Hepatic stellate cell (primary cell): ENCODE measurements at places on chromosomes 7 and 10.

DNA sequence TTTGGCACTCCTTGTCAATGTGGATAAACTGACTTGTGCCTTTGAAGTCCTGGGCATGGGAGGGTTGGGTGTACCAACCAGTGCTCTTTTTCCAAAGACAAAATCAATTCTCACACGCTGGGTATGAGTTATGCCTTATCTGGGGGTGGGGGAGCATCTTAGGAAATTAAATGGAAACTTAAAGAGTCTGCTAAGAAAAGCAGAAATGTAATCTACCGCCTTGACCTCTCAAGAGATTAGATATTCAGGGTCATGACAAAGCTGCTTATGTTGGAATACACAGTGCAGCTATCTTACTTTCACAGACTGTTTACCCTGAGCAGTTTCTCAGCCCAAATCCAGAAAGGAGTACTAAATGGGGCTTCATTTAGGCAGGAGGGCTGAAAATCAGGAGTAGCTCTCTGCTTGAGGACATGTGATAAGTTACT lies 2.6 kb downstream of the MEST start:
- no peak for DNase-seq

DNA sequence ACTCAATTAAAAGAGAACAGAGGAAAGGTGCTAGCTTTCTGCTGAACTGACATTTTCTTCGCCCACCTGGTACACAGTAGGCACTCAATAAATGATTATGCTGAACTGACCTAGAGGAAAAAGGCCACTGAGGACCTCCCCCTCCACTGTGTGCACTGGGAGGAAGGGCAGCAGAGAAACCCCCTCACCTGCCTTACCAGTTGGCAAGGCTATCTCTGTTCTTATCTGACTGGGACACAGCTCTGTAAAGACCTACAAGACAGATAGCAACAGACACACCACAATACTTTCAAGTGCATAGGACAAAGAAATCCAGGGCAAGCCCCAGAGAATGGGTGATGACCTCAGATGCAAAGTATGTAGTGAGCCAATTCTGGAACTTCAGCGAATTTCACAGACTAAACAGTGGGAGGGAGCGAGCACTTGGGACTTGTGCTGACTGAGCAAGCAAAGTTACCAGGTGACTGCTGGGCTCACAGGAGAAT lies 30.4 kb downstream of the PDLIM1 start:
- DNase-seq = peak; percentile 78

DNA sequence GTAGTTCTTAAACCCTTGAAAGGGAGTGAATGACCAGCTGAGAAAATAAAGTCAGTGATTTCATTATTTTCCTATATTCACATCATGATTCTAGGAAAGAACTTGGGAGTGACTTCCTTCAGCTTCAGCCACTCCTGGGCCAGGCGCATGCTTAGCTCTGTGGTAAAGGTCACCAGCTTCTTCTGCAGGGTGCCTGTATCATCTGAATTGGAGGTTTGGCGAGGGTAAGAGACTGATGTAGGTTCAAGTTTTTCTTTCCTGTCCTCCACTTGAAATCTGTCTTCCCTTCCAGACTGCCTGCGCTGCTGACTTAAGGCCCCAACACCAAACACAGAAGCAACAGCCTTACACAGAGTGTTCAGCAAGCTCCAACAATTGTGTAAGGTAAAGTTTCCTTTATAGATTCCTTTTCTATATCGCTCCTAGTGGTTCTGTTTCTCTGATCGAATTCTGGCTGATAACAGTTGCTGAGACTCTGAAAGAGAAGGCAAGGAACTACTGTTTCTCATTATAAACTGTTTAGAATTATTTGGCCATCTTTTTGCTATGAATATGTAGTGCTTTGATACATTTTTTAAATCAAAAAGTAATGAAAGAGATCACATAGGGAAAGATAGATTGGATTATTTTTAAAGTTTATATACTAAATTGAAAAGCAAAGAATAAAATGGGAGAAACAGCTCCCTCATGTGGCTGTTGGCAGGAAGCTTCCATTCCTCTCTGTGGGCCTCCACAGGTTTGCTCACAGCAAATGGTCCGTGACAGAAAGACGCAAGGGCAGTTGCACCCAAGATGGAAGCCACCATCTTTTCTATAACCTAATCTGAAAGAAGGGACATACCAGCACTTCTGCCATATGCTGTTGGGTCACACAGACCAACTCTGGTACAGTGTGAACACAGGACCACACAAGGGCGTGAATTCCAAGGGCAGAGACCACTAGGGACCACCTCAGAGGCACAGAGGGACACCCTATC lies 14.0 kb downstream of the GATAD1 start:
- peak; percentile 57 for DNase-seq

DNA sequence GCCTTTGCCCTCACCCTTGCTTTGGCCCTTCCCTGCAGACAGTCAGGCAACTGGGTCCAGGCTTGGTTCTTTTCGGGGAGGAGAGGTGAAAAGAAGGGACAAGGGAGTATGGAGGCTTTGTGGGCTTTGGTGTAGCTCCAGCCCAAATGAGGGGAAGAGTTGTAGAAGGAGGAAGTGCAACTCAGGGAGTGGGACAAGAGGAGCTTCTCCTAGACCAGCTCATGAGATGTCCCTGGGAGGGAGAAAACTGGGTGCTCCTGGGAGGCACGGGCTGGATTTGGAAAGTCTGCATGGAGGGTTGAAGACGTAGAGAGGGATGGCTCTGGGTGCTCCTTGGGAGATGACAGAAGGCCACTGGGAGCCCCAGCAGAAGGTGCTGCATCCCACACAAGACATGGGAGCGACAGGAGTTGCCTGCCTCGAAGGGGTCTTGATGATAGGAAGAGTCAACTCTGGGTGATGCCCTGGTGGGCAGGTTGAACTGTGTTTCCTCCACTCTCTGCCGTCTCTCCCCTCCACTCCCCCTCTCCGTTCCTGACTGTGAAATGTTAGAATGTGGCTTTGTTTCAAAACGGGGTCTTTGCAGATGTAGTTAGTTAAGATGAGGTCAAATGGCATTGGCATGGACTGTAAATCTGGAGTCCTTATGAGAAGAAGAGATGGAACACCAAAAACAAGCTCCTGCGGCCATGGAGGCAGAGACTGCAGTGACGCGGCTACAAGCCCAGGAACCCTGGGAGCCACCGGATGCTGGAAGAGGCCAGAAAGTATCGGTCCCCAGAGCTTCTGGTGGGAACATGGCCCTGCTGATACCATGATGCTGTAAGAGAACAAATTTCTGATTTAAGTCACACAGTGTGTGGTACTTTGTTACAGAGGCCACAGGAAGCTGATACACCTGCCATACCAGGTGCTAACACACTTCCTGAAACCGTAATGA lies 298.5 kb downstream of the GLRX3 start:
- DNase-seq = no peak

- no peak for DNase-seq
Measured at GRCh38 chr7:143046426-143046851, 5.7 kb upstream of the OR6V1 start.

GRCh38 chr7:127322351-127322750 lies 69.6 kb upstream of the GRM8 start:
- no peak for DNase-seq

GRCh38 chr7:16616542-16616941 lies 29.0 kb downstream of the ANKMY2 start:
- DNase-seq = no peak

- DNase-seq = no peak
Measured at GRCh38 chr7:17786314-17786852, 153.9 kb downstream of the SNX13 start.

DNA sequence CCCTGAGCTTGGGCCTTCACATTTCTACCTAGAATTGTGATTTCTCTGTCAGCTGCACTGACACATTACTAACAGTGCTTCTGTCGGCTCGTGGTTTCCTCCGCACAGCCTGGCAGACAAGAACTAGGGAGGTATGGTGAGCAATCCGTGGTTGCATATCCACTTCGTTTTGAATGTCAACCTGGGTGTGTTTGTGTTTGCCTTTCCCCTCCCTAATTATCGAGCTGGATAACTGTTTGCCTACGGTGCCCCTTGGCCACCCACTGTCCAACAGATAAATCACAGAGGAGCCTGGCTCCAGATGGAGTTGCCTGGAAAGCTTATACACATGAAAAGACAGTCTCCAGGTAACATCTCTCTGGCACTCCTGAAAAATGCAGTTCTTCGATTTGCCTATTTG lies 228.8 kb downstream of the TRIL start:
- no peak for DNase-seq

DNA sequence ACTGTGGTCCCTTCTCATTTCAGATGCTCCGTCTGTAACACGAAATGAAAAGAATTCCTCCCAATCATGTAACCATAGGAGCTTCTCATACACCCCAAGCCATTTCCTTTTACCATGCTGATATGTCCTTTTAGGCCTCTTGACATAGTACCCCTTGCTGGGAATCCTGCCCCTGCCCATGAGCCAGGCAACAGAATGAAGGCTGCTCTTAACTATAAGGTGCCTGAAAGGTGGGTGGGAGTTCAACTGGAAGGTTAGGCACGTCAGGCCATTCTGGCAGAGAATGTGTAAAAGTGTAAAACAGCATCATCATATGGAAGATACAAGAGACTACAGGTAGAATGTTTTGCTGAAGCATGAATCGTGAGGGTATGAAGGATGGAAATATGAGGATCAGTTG lies 22.5 kb downstream of the IL2RA start:
- no peak for DNase-seq

DNA sequence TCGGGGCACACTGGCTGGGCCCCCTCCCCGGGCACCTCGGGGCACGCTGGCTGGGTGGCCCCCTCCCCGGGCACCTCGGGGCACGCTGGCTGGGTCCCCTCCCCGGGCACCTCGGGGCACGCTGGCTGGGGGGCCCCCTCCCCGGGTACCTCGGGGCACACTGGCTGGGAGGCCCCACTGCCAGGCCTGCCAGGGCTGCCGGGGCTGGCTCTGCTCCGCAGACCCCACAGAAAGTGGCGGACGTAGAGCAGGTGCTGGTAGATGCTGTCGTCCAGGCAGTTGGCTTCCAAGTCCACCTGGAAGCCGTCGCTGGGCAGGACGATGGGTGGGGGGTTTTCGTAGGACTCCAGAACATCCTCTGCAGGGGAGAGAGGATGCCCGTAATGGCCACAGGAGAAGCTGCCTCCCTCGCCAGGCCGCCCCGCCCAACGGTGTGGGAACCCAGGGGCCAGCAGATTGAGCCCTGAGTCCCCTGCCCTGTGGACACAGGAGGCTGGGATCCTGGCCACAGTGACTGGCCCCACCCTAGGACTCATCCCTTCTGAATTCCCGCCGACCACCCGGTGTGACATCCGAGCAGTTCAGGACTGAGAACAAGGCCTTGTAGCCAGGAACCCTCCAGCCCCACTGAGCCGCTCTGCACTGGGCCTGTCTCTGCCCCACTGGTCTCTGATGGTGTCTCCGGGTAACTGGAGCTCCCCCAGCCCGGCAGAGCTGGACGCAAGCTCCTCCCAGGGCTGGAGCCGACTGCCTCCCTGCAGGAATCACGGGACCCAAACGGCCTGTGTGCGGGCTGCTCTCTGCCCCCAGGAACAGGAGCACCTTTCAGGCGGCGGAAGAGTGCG lies 28.2 kb downstream of the AP5Z1 start:
- no peak for DNase-seq

DNA sequence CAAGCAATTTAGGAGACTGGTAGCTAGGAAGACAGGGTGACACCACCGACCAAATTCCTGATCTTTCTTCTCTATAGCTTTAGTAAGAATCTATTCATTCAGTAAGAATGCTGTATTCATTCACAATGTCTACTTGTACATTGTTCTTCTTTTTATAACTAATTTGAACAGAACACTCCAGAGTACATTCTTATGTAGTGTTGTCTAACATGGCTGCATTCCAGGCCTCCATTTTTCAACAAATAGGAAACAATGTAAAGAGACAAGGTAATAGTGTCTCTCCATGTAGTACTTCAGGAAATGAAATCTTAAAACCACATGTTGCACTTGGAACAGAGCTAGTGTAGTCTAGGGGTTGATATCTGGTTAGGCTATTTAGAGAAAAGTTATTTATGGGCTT lies 1.8 kb downstream of the VCL start:
- DNase-seq = no peak

DNA sequence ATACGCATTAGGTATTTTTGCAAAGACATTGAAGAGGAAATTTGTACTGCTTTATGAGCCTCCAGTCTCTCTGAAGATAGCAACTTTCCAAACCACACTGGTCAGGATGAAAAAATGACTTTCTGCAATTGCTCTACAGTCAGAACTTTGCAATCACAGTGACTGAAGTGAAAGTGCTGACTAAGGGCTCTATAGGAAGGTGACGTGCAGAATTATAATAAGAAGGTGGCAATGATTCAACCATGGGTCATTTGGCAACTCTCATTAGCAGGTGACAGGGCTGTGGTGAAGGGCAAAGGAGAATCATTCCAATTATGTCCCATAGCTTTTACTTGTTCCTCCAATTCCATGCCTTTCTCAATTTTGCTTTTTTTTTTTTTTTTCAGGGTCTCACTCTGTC lies 311.0 kb downstream of the ANKRD30A start:
- no peak for DNase-seq

DNA sequence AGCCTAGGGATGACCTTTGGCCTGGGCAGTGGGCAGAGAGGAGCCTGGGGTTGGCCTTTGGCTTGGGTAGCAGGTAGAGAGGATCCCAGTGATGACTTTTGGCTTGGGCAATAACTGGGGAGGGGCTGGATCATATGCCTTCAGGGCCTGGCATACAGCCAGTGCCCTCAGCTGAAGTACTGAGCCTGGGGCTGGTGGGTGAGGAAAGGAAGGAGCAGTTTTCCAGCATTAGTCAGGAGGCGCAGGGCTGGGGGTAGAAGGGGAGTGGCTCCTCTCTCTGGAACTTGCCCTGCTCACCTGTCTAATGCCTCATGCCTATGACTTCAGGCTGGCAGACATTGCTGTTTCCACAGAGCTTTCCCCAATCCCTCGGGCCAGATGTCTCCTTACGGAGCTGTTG lies 15.2 kb upstream of the COMTD1 start:
- DNase-seq = no peak

DNA sequence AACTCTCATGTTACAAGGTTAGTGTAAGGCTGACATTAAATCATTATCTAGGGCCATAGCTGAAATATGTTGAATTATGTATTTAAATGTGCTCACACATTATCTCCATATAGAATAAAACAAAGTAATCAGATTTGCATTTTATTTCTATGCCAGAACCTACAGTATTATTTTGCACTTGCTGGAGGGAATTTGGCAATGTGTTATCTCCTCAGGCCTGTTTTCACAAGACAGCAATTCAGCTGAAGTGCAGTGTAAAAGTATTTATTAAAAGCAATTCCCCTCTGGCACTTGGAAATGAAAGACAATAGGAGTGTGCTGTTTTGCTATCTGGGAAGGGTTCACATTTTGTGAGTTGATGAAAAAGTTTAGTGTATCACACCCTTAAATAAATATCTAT lies 276.3 kb downstream of the DNAJB9 start:
- DNase-seq = no peak

- DNase-seq = no peak
Measured at GRCh38 chr7:123485187-123485586, 49.2 kb downstream of the IQUB start.

GRCh38 chr10:43707770-43708169 lies 59.1 kb upstream of the ZNF32 start:
- no peak for DNase-seq

GRCh38 chr10:46106410-46107255 lies 60.6 kb upstream of the MSMB start:
- DNase-seq = peak; percentile 55

GRCh38 chr7:60706-61105 lies 131.7 kb upstream of the FAM20C start:
- no peak for DNase-seq
